Iris pigment epithelial cell (primary cell): ENCODE measurements at places on chromosomes 11 and 22.

- no peak for DNase-seq
Observed at GRCh38 chr11:46427364-46427763, 35.8 kb upstream of the CHRM4 start.

- DNase-seq: no peak
Observed at GRCh38 chr22:32829451-32829851, 27.9 kb downstream of the TIMP3 start.

GRCh38 chr11:102367364-102367763, 20.4 kb downstream of the BIRC2 start:
- peak; percentile 10 for DNase-seq

GRCh38 chr11:34618406-34618805, 2.5 kb upstream of the EHF start:
- no peak for DNase-seq

DNA sequence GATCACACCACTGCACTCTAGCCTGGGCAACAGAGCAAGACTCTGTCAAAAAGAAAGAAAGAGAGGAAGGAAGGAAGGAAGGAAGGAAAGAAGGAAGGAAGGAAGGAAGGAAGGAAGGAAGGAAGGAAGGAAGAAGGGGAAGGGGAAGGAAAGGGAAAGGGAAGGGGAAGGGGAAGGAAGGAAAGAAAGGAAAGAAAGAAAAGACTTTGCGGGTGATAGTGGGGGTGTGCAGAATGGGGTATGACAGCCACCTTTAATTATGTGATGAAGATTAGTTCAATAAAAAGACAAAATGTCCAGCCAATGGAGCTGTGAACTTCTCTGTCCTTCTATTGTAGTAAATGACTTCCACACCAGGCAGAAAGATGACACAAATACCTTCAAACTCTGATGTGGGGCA, 8.7 kb upstream of the APLP2 start:
- no peak for DNase-seq

GRCh38 chr22:26851125-26851524, 193.7 kb downstream of the MIAT start:
- no peak for DNase-seq

DNA sequence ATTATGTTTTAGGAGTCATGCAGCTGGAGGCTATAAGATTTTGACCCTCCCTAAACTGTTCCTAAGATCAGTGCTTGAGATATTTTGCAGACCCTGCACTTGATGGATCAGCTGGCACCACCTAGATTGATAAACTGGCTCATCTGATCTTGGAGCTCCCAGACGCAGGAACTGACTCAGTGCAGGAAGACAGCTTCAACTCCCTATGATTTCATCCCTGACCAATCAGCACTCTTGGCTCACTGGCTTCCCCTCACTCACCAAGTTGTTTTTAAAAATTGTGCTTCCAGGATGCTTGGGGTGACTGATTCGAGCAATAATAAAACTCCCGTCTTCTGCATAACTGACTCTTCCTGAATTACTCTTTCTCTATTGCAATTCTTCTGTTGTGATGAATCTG, 637.5 kb upstream of the FAT3 start:
- DNase-seq: no peak
